ENCODE measurements at places on chromosomes 2 and 18.
A peak's percentile ranks its signal among the peaks of the same experiment; 100 is the strongest.

GRCh38 chr18:24595561-24596031 is 135.2 kb downstream of the HRH4 start:
- DNase-seq, result no peak

- DNase-seq, result no peak
Observed at GRCh38 chr18:23237524-23238151, 102.4 kb downstream of the CABLES1 start.

GRCh38 chr2:214069254-214069653 is 341.6 kb upstream of the VWC2L start:
- DNase-seq, result peak; percentile 84

- DNase-seq, result no peak
Observed at GRCh38 chr2:236177967-236178889, 10.0 kb upstream of the GBX2 start.

DNA sequence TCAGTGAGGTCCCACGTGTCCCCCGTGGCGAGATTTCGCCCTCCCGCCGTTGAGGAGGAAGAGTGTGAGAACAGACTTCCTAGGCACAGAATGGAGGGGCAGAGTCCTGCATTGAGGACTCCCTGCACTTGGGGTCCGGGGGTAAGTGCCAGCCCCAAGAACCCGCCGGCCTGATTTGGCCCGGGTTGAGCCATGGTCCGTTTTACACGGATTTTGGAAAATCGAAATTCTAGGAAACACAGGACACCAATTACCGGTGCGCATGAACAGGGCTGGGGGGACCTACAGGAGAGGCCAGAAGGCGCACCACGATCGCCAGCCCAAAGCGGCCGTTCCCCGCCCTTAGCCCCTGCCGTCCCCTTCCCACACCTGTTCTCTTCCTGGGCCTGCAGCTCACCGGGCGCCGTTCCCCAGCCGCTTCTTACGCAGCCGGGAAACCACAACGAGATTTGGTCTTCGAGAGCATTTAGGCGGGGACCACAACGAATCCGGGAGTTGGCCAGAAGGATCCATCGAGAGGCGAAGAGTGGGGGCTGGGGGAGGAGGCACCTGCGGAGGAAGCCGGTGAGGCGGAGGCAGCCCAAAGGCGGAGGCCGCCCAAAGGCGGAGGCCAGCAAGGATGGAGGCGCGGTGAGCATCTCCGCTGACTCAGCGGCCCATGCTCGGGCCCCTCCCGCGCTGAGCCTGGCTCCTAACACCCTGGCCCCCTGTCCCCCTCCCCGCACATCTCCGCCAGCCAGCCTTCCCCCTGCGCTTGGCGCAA is 464 bp upstream of the TLX2 start:
- no peak for DNase-seq
